Stimulated activated naive CD4-positive, alpha-beta T cell treated with Interleukin-2 at 50 U/mL for 16 hours (primary cell): ENCODE measurements at places on chromosomes 5 and 9.
A peak's percentile ranks its signal among the peaks of the same experiment; 100 is the strongest.

DNA sequence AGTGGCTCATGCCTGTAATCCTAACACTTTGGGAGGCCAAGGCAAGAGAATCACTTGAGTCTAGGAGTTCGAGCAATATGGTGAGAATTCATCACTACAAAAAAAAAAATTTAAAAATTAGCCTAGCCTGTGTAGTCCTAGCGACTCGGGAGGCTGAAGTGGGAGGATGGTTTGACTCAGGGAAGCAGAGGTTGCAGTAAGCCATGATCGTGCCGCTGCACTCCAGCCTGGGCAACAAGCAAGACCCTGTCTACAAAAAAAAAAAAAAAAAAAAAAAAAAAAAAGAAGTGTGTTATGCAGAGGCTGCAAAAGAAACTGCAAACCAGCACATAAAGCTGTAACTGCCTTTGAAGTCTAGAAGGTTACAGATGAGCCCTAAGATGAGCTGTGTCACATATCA is 116.9 kb upstream of the SLC1A3 start:
- DNase-seq: no peak

- no peak for DNase-seq
Observed at GRCh38 chr9:129458663-129459546, 162.0 kb downstream of the C9orf50 start.

DNA sequence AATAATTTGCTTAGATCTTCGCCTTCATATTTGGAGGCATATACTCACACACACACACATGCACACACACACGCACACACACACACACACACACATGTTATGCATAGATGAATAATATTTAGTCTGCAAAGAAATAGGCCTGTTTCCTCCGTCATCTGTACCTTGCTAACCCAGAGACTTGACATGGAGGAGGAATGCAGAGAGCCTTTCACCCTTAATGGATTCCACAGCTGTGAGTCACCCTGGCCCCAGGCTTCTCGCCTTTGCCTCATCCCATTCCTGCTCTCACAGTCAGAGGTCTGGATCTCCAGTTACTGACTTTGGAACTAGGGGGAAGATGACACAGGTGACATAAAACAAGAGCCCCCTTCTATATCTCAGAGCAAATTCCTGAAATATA is 29.7 kb downstream of the ZNF462 start:
- no peak for DNase-seq

GRCh38 chr5:155591273-155591672 is 577.7 kb downstream of the KIF4B start:
- DNase-seq: no peak

- no peak for DNase-seq
Observed at GRCh38 chr9:95217936-95218335, 99.6 kb downstream of the FANCC start.

- DNase-seq: no peak
Observed at GRCh38 chr5:141260458-141261237, 15.5 kb downstream of the PCDHB15 start.

DNA sequence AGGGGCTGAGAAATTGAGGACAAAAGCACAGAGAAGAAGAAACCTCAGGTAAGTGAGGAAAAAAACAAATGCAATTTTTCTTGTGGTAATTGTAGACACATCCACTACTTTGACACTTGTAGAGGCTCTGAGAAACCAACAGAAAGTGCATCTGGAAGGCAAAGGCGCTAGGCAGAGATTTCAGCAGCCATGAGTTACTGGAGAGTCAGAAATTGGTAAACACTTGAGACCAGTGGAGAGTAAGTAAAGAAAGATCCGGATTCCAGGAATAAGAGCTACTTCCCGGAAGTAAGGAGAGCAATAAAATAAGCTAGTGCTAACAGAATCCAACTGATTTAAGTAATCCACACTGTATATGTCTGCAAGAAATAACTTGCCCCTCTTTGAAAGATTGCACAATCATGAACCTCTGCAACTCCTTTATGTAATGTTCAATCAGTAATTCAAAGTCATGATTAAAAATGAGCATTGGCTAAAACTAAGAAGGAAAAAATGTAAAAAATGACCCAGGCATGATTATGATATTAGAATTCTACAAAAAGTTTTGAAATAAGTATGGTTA is 382.1 kb downstream of the CDH18 start:
- DNase-seq: no peak

- no peak for DNase-seq
Observed at GRCh38 chr9:85427772-85428171, 314.0 kb downstream of the AGTPBP1 start.

GRCh38 chr5:64603676-64604075 is 86.6 kb upstream of the SHISAL2B start:
- DNase-seq: no peak

DNA sequence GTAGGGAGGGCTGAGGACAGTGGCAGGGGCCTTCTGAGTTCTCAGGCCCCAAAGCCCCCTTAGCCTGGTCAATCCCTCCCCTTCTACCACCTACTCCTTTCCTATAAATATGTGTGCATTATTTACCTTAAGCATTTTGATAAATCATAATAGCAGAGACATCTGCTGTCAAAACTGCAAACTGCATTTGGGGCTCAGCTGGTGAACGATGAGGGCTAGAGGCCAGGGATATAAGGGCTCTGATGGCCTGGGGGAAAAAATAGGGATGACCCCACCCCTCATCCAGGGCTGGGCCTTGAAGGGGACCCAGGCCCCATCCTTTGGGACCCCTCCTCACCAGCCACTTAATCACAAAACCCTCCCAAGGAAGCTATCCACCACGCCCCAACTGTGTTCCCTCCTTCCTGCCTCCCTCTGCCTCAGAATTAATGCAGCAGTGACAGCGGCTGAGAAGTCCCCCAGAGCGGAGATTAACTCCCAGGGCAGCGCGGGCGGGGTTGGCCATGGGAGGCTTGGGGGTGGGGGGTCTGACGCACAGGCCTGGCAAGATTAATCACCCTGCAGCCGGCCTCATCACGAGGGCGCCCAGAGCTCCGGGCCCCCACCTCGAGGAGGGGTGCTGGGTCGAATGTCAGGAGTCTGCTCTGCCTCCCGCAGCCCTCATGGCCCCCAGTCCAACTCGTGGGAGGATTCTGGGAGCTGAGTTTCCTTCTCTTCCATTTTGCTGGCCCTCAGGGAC is 42.1 kb downstream of the CXXC5 start:
- no peak for DNase-seq

GRCh38 chr5:75053304-75054133 is 1.2 kb upstream of the GCNT4 start:
- DNase-seq: peak; percentile 35

GRCh38 chr5:124952079-124952478 is 205.6 kb upstream of the ZNF608 start:
- no peak for DNase-seq

- no peak for DNase-seq
Observed at GRCh38 chr5:20972419-20972925, 984.5 kb upstream of the CDH18 start.

GRCh38 chr5:158856794-158857193 is 242.9 kb downstream of the EBF1 start:
- DNase-seq: no peak

GRCh38 chr5:126846344-126846743 is 69.4 kb downstream of the LMNB1 start:
- no peak for DNase-seq

GRCh38 chr5:2515180-2515764 is 236.2 kb downstream of the IRX2 start:
- no peak for DNase-seq

DNA sequence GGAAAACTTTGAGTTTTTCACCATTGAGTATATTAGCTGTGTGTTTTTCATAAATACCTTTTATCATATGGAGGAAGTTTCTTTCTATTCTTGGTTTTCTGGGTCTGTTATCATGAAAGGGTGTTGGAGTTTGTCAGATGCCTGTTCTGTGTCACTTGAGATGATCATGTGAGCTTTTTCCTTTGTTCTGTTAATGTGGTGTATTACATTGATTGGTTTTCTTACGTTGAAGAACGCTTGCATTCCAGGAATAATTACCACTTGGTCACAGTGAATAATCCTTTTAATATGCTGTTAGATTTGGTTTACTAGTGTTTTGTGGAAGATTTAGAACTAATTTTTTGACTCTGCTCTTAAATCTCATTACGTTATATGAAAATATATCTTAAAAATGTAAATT is 7.8 kb downstream of the PLEKHG4B start:
- DNase-seq: no peak

DNA sequence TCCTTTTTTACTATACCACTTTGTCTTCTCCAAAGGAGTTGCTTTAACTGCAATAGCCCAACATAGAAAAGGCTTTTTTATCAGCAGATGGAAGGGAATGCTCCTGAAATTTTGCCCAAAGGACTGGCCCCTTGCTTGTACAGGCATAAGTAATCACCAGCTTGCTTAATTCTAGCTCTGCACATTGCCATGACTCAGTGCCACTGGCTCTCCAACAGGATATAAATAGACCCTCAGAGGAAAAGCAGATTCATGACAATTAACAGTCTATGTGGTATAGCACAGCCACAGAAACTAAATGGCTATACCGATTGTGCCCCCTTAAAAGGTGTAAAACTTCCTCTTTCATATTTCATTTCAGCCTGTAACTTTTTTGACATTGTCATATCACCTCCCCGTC is 227.0 kb downstream of the ZNF608 start:
- no peak for DNase-seq

DNA sequence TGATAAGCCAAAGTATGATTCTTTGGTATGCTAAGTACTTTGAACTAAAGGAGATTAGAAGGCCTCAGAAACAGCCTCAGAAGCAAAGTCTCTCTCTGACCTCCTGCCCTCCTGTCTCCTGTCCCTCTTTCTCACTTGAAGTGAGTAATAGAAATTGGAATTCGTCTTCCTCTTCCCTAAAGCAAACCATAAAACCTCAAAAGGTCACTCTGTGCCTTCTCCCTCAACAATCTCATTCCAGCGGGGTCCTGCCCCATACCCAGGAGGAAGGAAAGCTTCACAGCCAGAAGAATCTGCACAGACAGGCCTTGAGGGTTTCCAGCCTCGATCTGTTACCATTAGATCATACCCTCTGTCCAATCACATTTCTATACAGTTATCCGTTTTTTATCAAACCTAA is 87.8 kb downstream of the HAPLN1 start:
- no peak for DNase-seq

- DNase-seq: peak; percentile 7
Observed at GRCh38 chr5:9545992-9546851, at the start of gene SEMA5A. Gene SEMA5A, minus strand, starts transcription at chr5:9546075. Its CDS starts 166,129 bp downstream, at chr5:9379946.

DNA sequence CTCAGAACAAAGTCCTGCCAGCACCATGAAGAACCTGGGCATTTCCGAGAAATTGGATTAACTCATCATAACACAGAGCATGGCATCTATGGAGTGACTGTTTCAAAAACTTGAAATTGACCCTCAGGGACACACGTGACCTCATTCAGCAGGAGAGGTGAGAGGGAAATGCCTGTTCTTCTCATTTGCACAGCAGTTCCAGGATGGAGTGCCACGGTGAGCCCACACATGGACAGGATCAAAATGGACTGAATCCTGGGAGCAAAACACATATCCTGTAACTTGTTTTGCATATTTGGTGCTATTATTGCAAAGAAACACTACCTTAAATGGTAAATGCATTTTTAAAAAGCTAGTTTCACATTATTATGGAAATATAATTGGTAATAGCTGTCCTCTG is 256.1 kb upstream of the IRX2 start:
- DNase-seq: no peak

DNA sequence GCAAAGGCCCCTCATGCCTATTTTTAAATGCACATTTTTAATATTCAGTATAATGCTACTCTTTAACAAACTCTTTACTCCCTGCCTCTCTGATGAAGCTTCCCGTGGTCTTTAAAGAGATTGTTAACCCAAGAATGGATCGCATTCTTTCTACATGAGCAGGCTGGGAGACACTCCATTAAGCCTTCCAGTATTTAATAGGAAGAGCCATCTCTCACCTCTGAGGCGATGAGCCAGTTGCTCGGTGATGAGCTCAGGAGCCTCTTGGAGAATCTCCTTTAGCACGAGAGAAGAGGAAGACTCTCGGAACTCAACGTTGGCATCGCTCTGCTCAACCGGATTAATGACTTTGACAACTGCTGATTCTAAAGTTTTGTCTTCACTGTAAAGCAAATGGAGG is 59.6 kb downstream of the PRUNE2 start:
- no peak for DNase-seq

GRCh38 chr5:67677422-67677970 is 480.9 kb upstream of the CD180 start:
- no peak for DNase-seq

GRCh38 chr5:469752-470483 is 26.9 kb downstream of the EXOC3 start:
- DNase-seq: no peak

DNA sequence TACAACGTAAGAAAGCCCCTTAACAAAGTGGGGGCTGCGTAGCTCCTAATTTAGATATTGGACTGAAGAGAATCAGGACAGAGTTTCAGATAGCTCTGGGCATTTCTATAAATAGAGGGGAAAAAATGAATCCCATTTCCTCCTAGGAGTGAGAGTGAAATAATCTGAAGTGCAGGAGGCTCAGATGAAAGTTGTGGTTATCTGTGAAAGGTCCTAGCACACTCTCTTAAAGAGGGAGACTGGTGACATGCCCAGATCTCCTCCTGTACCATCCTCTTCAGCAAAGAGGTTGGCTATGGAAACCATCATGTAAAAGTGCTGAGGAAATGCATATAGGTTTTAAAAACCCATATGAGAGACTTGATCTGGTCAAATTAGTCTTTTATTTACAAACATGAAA is 143.4 kb downstream of the GABRB2 start:
- no peak for DNase-seq

DNA sequence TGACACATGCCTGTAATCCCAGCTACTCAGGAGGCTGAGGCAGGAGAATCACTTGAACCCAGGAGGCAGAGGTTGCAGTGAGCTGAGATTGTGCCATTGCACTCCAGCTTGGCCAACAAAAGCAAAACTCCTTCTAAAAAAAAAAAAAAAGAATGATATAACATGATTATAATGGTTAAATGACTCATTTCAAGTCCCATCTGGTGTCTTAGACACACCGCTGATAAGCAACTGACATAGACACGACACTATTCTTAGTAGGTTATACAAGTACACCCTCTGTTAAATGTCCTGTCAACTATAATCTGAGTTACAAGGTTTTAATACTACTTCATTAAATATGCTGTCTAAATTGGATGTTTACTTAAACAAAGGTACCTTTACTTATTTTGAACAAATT is 405.3 kb upstream of the CLINT1 start:
- no peak for DNase-seq

- DNase-seq: no peak
Observed at GRCh38 chr9:76560481-76560922, 101.5 kb downstream of the GCNT1 start.

- DNase-seq: no peak
Observed at GRCh38 chr9:33166231-33167083, 679 bp downstream of the B4GALT1 start.
